ENCODE measurements at places on chromosomes 2 and 18.

GRCh38 chr2:195051401-195051800, 605.6 kb upstream of the SLC39A10 start:
- no peak for DNase-seq

- no peak for DNase-seq
These were observed 13.9 kb downstream of the PCARE start for GRCh38 chr2:29060441-29060840.

DNA sequence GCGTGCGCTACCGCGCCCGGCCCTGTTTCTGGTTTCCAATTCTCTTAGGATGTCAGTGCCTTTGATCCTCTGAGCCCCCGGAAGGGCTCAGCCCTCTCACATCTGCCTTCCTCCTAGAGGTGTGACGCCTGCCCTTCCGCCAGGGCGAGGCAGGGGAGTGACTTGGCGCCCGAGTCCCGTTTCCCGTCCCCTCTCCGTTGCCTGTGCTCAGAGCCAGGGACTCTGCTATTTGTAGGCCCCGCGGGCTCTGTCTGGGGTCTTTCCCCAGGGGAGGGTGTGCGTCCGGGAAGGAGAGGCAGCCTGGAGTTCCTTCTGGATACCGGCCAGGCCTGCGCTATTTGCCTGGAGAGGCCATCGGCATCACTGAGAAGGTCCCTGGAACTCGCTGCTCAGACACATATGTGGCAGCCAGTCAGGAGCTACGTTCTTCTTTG, 103.7 kb upstream of the TAF1B start:
- DNase-seq: peak; percentile 35

- no peak for DNase-seq
These were observed 308.2 kb downstream of the FBXO15 start for GRCh38 chr18:73839441-73839840.

DNA sequence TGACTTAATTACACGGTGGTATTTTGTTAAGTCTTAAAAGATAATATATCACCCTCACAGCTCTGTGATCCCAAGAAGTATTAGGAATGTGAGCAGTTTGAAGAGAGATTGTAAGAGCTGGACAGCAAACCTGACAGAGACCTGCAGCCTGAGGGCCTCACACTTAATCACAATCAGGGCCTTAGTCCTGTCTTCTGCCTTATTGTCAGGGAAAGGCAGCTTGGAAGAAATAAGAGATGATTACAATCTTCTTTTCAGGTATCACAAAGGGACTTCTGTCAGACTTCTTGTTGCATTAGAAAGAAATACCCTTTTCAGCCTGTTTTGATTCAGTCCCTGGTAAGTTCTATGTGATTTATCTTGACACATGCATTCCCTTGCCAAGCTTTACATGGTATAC, 1433.8 kb upstream of the SLC39A10 start:
- no peak for DNase-seq

DNA sequence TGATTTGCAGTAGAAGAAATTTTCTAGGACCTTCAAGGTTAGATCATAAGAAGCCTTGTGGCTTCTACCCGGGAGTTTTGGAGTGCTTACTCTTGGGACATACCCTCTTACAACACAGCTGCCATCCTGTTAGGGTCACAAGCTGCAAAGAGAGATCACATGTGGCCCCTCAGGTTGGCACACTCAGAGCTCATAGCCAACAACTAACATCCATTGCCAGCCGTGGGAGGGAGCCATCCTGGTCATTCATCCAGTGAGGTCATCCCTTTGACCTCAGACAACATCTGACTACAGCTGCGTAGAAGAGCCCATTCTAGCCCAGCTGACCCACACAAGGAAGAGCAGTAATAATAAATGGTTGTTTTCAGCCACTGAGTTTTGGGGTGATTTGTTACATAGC, 76.9 kb upstream of the NABP1 start:
- DNase-seq: no peak

- DNase-seq: no peak
These were observed 115.5 kb upstream of the CHAC2 start for GRCh38 chr2:53652131-53652530.

GRCh38 chr18:58224425-58224750, 180.4 kb downstream of the NEDD4L start:
- DNase-seq: no peak

GRCh38 chr2:122863532-122863931, 1108.1 kb downstream of the TSN start:
- no peak for DNase-seq

GRCh38 chr2:134917888-134918525, 615 bp upstream of the CCNT2 start:
- DNase-seq: no peak

DNA sequence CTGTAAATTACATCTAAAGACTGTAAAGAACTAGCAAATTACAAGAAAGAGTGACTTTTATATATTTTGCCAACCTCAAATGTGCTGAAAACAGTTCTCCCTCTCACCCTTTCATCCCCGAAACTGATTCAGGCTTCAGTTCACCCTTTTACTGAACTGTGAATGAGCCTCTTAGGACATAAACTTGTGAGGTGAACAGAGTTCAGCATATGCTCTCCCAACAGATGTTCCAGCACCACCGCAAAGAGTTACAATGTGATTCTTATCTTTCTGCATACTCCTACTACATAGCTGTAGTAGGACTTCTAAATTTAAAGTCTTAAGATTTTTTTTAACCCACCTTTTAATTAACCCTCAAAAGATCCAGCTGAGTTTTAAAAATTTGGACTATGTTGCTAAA, 1.2 kb upstream of the ZCCHC2 start:
- DNase-seq: no peak

DNA sequence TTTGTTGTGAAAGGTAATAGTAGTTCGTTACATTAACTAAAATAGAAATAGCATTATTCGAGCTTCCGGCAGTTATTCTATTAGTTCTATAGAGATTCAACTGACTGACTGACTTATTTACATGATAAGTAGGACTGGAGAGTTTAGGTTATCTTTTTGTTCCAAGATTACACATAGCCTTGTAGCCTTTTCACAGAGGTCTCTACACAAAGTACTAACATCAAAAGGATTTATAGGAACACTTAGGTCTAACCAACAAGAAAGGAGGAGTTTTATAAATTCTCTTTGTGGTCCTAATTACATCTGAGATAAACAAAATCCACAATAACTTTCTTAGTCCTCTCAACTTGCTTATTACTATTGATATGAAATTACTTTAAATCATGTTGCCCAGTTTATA, 62.8 kb downstream of the SOS1 start:
- no peak for DNase-seq

- no peak for DNase-seq
These were observed 1145.7 kb upstream of the NXPH2 start for GRCh38 chr2:139925903-139926302.

- DNase-seq: no peak
These were observed 16.0 kb downstream of the CYRIA start for GRCh38 chr2:16649353-16650286.

DNA sequence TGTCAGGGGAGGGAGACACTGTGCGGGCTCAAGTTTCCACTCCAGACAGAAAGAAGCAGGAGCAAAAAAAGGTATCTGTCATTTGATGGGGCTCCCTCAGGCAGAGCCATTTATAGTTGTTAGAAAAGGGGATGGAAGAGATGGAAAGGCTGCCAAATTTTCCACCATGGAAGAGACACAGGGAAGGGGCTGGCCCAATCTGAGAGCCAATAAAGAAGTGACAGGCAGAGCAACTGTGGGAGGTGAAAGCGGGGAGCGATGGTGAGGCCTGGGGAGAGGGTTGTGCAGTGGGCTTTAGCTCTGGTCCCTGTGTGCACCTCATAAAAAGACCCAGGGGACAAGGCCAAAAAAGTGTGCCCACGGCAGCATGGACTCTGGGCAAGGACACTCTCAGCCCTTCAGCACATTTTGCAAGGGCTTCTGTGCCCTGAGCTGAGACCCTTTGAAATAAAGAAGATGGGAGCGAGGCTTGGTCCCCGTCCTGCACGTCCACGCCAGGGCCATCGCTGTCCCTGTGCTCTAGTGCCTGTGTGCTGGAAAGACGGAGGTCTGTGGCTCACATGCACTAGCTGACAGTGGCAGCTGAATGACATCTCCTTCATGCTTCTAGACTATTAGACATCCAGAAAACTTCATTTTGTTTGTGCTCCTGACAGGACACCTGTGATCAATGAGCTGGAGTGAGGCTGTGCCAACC, 456.7 kb upstream of the HS6ST1 start:
- no peak for DNase-seq

- no peak for DNase-seq
These were observed 230.3 kb upstream of the NRP2 start for GRCh38 chr2:205451901-205452512.

- peak; percentile 54 for DNase-seq
These were observed 23.8 kb downstream of the ANKAR start for GRCh38 chr2:189698020-189698887.

DNA sequence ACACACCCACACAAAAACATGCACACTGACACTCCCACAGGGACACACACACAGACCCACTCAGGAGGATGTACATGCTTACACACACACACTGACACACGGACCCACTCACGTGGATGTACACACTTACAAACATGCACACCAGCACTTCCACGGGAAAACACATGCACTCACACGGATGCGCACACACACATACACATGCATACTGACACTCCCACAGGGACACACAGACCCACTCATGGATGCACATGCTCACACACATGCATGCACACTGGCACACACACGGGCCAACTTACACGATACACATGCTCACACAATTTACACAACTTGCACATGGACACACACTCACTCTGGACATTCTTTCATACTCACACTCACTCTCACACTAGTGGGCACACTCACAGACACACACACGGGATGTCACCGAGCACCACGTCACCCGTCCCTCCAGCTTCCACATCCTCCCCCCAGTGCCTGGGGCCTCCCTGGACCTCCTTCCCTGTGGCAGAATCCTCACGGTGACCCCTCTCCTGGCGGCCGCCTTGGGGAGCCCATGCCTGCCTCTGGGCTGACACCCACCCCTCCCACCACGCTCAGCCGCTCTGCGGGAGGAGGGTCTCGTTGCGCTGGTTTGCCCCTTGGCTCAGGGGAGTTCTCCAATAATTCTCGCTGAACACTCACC, 58.5 kb downstream of the TWIST2 start:
- DNase-seq: no peak

DNA sequence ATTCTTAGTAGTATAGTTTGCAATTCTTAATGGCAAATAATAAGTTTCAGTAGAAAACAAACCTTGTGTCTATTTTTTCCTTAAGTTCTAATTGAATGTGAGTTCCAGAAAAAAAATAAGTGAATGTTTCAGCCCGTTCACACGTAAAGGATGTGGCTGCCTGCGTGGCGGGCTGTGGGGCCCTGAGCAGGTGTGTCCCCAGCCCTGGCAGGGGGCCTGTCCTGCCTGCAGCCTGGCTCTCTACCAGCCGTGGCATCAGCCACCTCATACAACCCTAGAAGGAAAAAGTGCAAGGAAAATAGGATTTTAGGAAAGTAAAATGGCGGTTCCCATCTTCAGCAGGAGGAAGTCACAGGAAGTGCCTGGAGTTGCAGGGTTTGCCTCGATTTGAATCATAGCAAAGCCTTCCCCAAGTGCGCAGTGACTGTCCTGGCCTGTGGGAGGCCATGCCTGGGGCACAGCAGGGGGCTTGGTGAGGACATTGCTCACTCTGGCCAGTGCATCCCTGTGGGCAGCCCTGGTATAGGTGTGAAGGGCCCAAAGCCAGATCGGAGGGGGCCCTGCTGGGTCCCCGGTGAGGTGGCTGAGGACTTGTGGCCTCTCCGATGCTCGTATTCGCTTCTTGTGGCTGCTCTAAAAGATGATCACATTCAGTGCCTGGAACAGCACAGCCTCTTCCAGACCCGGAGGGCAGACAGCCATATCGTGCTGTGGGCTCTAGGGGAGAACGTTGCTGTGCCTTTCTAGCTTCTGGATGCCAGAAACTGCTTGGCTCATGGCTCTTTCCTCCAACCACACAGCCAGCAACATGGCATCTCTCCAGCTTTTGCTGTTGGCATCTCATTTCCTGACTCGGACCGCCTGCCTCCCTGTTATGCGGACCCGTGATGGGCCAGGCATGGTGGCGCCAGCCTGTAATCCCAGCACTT, 12.6 kb downstream of the DTYMK start:
- DNase-seq: no peak

GRCh38 chr18:62460851-62461300, 61.9 kb upstream of the ZCCHC2 start:
- no peak for DNase-seq

- DNase-seq: no peak
These were observed 26.1 kb upstream of the MAL start for GRCh38 chr2:94999431-94999883.

GRCh38 chr2:164613321-164613982, 7.8 kb downstream of the GRB14 start:
- DNase-seq: no peak

DNA sequence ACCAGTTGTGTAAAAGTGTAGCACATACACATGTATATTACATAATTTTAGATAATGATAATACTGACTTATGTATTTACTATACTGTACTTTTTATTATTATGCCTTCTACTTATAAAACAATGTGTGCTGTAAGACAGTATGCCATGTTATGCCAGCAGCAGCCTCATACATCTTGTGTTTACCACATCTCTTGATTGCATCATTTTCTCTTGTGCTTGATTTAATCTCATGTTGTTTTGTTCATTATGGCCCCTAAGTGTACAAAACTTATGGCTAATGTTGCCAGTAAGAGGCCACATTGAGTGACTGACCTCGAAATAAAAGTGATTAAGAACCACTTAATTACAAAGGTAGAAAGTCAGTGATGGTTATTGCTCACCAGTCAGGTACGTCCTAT, 128.0 kb upstream of the SP5 start:
- DNase-seq: no peak

DNA sequence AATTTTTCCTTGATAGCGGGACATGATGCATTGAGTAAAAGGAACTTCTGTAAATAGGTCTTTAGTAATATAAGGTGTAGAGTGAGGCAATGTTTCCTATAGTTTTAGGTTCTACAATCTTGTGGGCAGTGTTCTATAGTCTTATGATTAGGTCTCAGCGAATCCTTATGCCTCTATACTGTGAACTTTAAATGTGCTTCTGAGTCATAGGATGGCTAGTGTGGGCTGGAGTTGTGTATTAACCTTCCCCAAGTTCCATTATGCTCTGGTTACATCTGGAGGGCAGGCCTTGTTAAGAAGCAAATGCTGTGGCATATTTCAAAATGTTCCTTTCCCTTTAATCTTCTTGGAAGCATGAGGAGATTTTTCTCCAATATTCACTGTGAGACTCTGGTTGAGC, 73.5 kb downstream of the ROCK2 start:
- no peak for DNase-seq

DNA sequence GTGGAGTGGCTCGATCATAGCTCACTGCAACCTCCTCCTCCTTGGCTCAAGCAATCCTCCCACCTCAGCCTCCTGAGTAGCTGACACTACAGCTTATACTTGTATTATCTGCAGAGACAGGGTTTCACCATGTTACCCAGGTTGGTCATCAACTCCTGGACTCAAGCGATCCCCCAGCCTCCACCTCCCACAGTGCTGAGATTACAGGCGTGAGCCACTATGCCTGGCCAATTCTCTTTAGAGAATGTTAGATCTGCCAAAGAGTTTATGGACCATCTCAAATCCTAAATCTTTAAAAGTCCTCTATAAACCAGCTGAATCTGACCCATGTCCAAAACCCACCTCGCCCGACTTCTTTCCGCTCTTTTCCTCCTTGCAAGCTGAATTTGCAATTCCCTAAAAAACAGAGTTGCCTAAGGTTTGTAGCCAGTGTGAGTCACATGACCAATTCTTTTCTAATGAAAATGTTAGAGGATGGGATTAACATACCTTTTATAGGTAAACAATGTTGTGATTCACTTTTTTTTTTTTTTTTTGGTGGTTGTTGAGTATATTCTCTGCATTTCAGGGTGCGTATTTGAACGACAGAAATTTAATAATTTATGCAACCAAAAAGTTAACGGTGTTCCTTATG, 2.4 kb upstream of the PMAIP1 start:
- DNase-seq: no peak
